ENCODE measurements at places on chromosomes 13 and 19. TPM values are rescaled to one million over a fixed set of nuclear protein-coding genes. Genes with fewer than 3 reads are reported as not detected.

DNM2 gene
- 74.6 TPM for polyA plus RNA-seq

CDX2 gene
- polyA plus RNA-seq, result not detected

LILRA1 gene
- not detected for polyA plus RNA-seq

ZNF723 gene
- not detected for polyA plus RNA-seq

FUT3 gene
- not detected for polyA plus RNA-seq

FREM2 gene
- polyA plus RNA-seq, result not detected

RNU6-9 gene
- polyA plus RNA-seq, result not detected

KCNJ14 gene
- polyA plus RNA-seq, result 0.34 TPM

TPTE2 gene
- not detected for polyA plus RNA-seq

OR7C2 gene
- polyA plus RNA-seq, result not detected

CBY2 gene
- not detected for polyA plus RNA-seq

ZNF566 gene
- polyA plus RNA-seq, result 3.0 TPM

FCAR gene
- not detected for polyA plus RNA-seq

PDX1 gene
- not detected for polyA plus RNA-seq

ZNF586 gene
- polyA plus RNA-seq, result 5.6 TPM

ATP4B gene
- polyA plus RNA-seq, result not detected

SIGLEC10 gene
- not detected for polyA plus RNA-seq

ZGLP1 gene
- 3.1 TPM for polyA plus RNA-seq

PSG3 gene
- 0.03 TPM for polyA plus RNA-seq

STX10 gene
- polyA plus RNA-seq, result 82.0 TPM

RYR1 gene
- polyA plus RNA-seq, result 0.03 TPM

NCR1 gene
- not detected for polyA plus RNA-seq

CABP5 gene
- polyA plus RNA-seq, result not detected

MBD3L2B gene
- not detected for polyA plus RNA-seq

ZNF420 gene
- 1.2 TPM for polyA plus RNA-seq

CD70 gene
- not detected for polyA plus RNA-seq

DNAAF3 gene
- polyA plus RNA-seq, result 0.34 TPM

MLNR gene
- not detected for polyA plus RNA-seq

IGLON5 gene
- not detected for polyA plus RNA-seq

CEACAM3 gene
- polyA plus RNA-seq, result not detected

TNPO2 gene
- polyA plus RNA-seq, result 82.3 TPM

SLC17A7 gene
- polyA plus RNA-seq, result not detected

FFAR3 gene
- not detected for polyA plus RNA-seq

All from IMR-90 (cell line).